ENCODE measurements at places on chromosomes 3 and 15.

DNA sequence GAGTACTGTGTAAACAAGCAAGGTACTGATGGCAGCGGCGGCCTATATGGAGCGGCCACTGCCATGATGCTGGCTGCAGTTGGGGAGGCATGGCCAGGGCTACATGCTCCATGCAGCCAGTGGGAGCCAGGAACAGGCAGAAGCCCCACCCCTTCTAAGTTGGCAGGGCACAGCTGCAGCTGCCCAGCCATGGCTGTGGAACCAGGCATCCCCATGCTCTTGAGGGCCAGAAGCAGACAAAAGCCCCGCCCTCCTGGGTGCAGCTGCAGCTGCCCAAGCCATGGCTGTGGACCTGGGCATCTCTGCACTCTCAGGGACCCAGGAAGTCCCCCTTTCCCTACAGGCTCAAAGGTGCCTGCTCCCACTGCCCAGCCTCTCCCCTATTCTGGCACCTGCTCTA is 150.9 kb downstream of the FMN1 start:
- no peak for DNase-seq

DNA sequence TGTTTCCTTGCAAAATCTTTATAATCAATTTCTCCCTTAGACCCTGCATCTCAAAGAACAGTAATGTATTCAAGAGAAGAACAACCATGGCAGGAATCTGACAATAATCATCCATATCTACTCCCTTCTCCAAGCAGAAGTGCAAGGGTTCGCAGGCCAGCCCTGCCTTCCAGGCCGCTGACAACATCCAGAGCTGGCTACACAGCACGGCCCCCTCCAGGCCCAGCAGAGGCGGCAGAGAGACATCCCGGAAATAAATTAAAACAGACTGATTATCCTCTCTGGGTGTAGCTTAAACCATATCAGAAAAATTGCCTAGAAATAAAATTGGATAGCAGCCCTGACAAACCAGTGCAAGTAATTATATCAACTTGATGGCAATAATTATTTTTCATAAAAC is 223.3 kb downstream of the FAM43A start:
- DNase-seq: no peak

DNA sequence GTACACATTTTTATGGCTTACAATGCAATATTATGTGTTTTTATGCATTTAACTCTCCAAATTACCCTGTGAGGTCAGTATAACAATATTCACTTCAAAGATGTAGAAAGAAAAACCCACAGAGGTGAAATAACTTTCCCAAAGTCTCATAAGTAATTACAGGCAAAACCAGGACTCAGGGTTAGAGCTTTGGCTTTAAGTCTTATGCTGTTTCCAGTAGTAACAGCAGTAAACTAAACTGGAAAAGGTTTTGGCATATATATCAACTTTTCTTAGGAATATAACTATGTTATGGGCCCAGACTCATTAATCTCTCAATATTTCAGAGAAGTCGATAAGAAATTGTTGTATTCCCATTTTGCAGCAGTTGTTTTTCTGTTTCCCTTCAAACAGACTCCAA is 206.3 kb upstream of the KCNMB2 start:
- DNase-seq: no peak

- no peak for DNase-seq
These were observed 461.7 kb upstream of the PROK2 start for GRCh38 chr3:72246685-72247084.

DNA sequence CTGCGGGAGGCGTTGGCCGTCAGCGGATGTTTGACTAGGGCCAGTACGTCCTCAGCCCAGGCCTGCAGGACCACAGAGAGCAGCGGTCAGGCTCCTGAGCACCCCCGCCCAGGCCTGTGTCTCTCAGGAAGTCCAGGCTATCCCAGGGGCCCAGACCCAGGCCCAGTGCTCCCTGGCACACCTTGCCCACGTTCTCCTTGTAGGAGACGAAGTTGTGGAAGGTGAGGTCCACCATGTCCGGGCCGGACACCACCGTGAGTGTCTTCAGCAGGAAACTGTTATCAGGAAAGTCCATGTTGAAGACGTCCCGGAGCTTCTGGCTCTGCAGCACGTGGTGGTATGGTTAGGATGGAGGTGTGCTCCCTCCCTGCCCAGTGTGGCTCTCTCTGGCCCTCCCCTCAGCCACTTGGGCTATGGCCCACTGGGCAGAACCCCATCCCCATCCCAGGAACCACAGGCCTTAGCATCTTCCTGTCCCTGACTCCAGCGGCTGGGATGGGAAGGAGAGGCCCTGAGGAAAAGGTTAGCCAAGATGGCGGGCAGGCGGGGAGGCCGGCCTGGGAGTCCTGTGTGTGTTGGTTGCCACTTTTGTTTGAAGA is 5.3 kb downstream of the PLCB2 start:
- peak; percentile 42 for DNase-seq

GRCh38 chr3:187169231-187169960 is 27.9 kb upstream of the RTP1 start:
- no peak for DNase-seq

DNA sequence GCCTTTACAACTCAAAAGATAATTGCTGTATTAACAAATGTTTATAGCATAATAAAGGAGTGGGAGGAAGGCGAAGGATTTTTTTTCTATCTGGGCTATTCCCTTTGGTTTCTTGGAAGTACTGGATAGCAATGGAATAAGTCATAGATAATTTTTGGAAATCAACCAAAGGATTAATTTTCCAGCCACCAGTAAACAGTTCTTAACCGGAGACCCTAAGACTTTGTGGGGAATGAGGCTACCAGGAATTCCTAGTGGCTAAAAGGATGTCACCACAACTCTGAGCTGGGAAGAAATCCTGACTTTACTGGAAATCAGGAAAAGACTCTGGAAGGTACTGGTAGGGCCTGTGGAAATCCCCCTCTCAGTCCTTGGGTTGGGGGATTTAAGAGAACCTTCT is 138.4 kb upstream of the RARB start:
- no peak for DNase-seq

- peak; percentile 55 for DNase-seq
These were observed 15.5 kb downstream of the BMF start for GRCh38 chr15:40092979-40093869.

DNA sequence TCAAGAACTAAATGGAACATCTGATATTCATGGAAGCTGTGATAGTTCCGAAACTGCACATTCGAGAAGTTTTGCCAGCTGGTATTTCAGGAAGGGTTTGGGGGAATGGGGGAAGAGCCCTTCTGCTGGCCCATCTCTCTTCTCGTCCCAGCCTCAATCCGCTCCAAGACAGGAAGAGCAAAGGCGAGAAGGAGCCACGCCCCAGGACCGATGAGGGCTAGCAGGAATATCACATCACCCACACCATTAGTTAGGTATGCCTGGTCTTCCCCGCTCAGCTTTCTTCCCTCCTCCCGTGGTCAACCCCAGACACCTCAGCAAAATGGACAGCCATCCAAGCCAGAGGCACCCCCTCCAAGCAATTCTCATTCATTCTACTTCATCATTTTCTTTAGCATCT is 14.9 kb upstream of the PCSK6 start:
- DNase-seq: peak; percentile 7

DNA sequence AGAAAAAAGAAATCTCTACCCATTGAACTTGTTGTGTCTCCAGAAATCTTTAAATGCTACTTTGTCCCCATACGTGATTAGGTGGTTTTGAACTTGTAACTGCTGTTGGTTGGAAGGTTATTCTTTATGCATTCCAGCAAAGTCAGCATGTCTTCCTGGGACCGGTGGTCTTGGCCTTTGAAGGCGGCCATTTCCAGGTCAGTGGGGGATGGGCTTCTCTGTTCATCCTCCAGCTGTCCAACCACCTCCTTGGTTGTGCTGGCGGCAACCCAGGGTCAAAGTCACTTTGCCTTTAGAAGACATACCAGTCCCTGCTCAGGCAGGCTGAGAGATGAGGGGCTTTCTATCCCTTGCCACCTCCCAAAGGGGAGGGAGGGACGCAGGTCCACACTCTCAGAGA is 37.9 kb upstream of the ARL8B start:
- no peak for DNase-seq

- DNase-seq: no peak
These were observed 38.6 kb downstream of the STT3B start for GRCh38 chr3:31571325-31571724.

DNA sequence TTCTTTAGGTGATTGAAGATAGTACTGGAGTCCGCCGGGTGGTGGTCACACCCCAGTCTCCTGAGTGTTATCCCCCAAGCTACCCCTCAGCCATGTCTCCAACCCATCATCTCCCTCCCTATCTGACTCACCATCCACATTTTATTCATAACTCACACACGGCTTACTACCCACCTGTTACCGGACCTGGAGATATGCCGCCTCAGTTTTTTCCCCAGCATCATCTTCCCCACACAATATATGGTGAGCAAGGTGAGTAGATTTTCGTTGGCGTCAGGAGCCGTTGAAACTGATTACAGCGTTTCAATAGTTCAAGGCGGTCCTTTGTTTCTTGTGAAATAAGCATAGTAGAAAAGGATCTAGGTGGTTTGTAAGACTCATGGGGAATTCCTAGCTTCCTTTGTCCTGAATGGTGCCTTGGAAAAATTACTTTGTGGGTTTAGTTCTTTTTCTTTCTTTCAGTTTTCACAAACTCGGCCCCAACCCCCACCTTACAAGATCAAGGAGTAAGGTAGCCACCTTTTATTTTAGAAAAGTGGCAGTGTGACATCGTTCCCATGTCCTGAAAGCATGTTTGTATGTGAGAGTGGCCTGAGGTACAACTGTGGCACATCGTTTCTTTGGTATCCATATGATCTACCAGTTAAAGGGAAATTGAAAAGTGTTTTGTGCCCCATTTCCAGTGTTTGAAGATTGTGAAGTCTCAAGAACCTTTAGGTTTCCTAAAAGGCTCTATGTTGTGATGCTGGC is 200.6 kb downstream of the GHSR start:
- no peak for DNase-seq

DNA sequence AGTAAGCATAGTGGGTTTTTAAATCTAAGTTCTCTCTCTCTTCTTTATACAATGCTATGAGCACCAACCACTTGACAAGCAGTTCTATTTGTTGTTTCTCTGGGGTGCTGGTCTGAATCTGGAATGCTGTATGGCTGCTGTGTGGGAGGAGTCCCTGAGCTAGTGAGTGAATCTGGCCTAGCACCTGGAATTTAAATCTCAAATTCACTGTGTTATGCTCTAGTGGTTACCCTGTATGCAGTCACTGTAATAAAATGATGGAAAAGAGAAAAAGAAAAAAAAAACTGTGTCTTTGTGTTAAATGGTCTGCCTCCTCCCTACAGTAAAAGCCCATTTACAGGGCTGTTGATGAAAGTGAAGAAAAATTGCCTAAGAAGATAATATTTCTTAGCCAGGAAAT is 155.0 kb downstream of the ATP8B4 start:
- DNase-seq: no peak

- DNase-seq: no peak
These were observed 45.0 kb downstream of the EHHADH start for GRCh38 chr3:185208823-185209222.

GRCh38 chr15:46091860-46092450 is 457.1 kb downstream of the SQOR start:
- peak; percentile 57 for DNase-seq

DNA sequence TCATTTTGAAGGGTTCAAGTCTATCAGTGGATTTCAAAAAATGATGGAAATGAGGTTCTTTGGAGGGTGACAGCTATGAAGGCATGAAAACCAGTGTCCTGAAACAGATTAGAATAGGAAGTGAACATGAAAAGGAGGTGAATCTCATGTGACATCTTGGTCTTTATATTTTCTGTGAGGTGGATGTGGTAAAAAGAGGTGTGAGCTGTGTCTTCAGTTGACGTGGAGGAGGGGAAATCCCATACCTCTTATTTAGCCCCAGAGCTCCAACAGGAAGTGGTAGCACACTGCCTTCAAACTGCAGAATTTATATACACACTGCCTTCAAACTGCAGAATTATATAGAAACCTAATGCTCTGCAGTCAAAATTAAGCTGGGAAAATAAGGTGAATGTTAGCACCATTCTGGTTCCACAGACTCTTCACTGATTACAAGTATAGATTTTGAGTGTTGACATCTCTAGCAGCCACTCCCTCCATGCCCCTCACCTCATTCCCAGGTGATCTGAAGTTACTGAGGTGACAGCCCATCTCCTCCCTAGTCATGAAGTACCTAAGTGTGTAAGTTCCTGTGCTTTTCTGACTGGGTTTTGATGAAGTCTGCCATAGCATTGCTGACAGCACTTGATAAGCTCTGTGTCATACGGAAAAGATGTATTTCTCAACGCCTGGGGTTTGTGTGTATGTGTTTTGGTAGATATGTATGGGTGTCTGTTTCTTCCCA is 2.7 kb downstream of the RAB8B start:
- DNase-seq: no peak

GRCh38 chr3:28678086-28678485 is 329.5 kb upstream of the AZI2 start:
- DNase-seq: no peak

- DNase-seq: no peak
These were observed 50.1 kb downstream of the KBTBD8 start for GRCh38 chr3:67048067-67048714.

GRCh38 chr15:101723171-101723873 is 951 bp downstream of the TARS3 start:
- no peak for DNase-seq

DNA sequence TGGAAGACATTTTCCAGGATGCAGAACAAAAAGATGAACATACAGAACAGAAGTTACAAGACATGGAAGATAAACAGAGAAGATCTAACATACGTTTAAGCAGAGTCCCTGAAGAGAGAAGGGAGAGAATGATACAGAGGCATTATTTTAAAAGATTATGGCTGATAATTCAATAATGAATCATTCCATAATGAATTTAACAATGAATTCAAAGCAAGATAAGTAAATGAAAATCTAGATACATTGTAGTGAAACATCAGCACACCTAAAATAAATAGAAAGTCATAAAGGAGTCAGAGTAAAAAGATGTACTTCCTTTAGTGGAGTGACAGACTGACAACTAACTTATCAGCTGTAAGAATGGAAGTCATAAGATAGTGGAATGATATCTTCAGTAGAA is 30.1 kb upstream of the PGPEP1L start:
- DNase-seq: no peak

- DNase-seq: no peak
These were observed 4.9 kb upstream of the TMEM212 start for GRCh38 chr3:171838218-171838720.

DNA sequence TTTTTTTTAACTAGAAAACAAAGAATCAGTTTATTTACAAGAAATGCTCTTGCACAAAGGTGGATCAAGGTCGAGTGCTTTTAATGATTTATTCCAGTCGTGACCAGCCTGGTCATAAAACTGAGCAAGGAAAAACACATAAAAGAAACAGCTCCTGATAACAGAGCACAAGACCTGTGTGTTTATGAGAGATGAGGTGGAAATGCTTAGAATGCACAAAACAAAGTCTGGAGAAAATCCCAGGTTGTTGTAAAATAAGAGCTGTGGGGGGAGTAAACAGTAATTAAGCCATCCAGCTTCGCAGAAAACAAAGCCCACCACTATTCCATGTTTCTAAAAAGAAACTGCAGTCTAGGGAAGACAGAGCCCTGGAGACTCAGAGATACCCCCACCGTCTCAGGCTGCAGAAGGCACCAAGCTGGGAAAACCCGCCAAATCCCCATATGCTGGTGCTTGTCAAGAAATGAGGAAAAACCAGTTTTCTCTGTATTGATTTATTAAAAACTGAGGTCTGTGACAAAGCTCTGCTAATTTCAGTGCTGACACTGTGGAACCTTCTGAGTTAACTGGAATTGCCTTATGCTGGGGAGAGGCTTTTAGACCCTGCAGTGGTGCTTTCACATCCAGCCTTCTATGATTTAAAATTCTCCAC is 139.3 kb downstream of the ADAMTS17 start:
- no peak for DNase-seq

- DNase-seq: no peak
These were observed 316.2 kb downstream of the IL5RA start for GRCh38 chr3:2793987-2794386.

Data from H7 (cell line).